ENCODE measurements at places on chromosomes 2 and 18. TPM values are rescaled to one million over a fixed set of nuclear protein-coding genes. Genes with fewer than 3 reads are reported as not detected.

IL36G gene
- total RNA-seq = not detected

DNA sequence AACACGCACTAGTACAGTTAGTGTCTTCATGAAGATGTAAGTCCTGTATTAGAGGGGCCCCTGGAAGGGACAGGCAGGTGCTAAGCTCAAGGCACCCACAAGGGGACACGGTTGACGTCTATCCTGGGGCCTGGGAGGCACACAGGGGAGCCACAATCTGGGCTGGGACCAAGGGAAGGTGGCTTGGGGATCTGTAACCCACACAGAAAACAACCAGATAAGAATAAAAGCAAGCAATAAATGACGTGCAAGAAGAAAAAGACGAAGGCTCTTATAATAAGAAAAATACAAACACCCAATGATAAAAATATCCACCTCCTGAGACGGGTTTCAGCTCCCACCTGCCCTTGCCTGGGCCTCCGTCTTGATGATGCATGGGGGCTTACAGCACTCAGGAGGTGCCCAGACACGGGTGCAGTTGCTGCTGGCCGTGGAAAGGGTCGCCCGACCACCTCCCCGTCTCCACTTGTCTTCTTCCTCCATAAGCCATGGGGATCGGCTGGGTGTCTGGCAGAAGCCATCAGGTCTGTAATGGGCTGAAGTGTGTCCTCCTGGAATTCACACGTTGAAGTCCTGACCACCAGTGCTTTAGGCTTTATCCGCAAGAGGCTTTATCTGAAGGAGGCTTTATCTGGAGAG lies 73.9 kb downstream of the TWIST2 start:
- H3K27ac ChIP-seq = no peak overlapping the region
- DNase-seq = no peak
- no peaks in the 10 kb centered on the region for H3K27me3 ChIP-seq
- no peak overlapping the region for H3K4me3 ChIP-seq
- H3K4me1 ChIP-seq = no peaks in the 10 kb centered on the region

GRCh38 chr18:56316727-56317126 lies 321.7 kb downstream of the TXNL1 start:
- DNase-seq = no peak
- H3K36me3 ChIP-seq = no peaks in the 10 kb centered on the region
- peaks cover 6% of the 10 kb centered on the region for H3K27me3 ChIP-seq
- no peak overlapping the region for H3K4me3 ChIP-seq
- no peaks in the 10 kb centered on the region for H3K4me1 ChIP-seq

DNA sequence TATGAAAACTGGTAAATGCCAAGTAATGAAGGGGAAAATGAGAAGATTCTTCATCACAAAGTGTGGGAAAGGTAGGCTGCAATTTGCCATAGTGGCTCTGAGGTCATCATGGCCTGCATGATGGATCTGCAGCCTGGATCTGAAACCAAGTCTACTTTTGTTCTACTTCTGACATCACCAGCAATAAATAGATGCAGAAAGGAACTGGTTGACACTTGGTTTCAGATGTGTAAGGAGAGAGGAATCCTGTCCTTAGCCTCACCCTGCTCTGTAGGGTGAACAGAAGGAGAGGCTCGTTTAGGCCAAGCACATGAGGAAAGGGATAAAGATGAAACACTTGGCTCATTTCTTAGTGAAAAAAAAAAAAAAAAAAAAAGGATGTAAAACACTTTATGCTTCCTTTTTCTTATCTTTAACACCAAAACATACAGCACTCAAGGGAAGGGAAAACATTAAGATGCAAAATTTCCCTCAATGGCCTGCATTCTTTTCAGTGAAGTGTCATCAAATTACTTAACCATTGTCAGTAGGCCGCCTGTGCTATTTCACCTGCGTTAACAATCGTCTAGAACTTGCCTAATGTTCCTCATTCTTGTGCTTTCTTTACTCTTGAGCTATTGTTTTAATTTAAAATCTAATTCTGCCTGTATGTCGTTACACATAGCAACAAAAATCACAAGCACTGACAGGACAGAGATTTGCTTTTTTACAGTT lies 3.9 kb downstream of the NEB start:
- no peak overlapping the region for H3K27ac ChIP-seq
- H3K4me3 ChIP-seq = no peak overlapping the region
- H3K36me3 ChIP-seq = no peaks in the 10 kb centered on the region
- DNase-seq = no peak
- peaks cover 5% of the 10 kb centered on the region for H3K4me1 ChIP-seq

DNA sequence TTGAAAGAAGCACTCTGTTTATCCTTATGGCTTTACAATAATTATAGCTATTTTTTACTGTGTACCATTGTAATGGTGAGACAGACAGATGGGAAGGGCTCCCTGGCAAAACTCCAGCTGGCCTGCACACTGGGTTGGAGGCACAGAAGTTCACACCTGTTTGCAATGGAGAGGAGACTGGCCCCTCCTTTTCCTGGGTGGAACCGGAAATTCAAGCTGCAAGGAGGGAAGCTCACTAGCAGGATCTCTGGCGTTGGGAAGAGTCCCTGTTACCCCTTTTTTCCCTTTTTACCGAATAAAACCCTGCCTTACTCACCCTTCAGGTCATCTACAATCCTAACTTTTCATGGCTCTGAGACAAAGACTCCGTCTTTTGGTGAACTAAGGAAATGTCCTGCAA lies 100.3 kb upstream of the TFPI start:
- H3K4me1 ChIP-seq = no peaks in the 10 kb centered on the region
- no peaks in the 10 kb centered on the region for H3K36me3 ChIP-seq
